ENCODE measurements at places on chromosomes 6 and 20.

GRCh38 chr6:34132486-34133185 lies 13.3 kb downstream of the GRM4 start:
- DNase-seq: peak; percentile 86

DNA sequence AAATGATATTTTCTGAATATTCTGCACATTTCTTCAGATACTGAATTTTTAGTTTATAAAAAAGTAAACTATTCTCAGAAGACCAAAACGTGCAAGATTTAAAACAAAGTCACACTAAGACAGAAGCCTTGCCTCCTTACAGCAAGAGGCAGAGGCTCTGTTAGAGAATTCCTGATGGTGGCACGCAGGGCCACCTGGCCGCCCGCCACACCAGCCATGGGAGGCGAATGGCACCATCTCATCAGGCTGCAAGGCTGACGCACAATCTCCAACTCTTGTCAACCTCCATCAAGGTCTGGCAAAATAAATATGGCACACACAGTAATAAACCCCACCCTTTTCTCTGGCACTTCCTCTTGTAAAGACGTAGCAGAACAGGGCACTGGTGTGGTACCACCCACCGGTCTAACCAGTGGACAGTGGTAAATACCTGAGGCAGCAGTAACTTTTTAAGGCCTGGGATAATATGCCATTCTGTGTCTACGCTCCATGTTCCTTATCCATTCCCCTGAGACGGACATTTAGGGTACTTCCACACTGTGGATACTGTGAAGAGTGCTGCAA lies 111.4 kb downstream of the WDR27 start:
- DNase-seq: no peak

GRCh38 chr6:1190366-1190765 lies 121.5 kb upstream of the FOXQ1 start:
- DNase-seq: no peak

DNA sequence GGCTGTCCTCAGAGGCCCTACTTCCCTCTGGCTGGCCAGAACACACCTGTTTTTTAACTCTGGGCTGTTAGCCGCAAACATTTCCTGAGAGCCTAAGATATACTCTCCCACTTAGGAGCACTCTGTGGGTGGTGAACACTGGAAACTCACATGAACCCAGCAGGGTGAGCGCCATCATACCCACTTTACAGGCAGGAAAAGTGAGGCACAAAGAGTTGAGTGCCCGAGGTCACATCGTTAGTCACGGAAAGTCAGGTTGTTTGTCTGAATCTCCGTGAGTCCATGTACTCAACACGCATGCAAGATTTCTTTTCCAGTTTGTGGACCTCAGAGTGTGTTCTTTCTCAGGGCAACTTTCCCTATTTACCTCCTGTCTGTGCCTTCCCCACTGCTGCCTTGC lies 1.9 kb downstream of the BAK1 start:
- DNase-seq: no peak

DNA sequence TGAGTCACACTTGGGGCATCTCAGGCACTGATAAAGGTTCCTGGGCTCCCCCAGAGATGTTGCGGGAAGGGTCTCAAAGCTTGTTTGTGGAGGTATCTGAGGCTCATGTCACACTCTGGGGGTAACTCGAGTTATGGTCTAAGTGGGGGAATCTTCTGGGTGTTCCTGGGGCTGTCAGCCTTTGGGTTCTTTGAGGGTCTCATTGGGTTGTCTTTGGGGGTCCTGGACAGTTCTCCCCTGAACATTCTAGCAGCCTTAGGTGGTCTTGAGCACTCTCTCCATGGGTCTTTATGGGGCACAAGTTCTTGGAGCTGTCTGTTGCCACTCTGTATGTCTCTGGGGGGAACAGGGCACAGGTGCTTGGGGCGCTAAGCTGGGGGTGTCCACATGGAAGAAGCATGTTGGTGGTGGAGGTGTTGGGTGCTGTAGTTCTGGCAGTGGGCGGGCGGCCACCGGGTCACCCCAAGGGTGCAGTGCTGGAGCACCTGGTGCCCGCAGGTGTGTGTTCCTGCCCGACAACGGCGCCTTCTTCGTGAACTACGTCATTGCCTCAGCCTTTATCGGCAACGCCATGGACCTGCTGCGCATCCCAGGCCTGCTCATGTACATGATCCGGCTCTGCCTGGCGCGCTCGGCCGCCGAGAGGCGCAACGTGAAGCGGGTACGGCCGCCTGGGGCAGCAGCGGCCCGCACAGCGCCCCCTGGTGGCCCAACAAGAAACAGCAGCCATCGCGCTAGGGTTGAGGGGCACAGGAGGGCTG lies 7.1 kb upstream of the CAPN11 start:
- DNase-seq: peak; percentile 61

- no peak for DNase-seq
Measured at GRCh38 chr6:167125410-167125809, 2.5 kb downstream of the CCR6 start.

DNA sequence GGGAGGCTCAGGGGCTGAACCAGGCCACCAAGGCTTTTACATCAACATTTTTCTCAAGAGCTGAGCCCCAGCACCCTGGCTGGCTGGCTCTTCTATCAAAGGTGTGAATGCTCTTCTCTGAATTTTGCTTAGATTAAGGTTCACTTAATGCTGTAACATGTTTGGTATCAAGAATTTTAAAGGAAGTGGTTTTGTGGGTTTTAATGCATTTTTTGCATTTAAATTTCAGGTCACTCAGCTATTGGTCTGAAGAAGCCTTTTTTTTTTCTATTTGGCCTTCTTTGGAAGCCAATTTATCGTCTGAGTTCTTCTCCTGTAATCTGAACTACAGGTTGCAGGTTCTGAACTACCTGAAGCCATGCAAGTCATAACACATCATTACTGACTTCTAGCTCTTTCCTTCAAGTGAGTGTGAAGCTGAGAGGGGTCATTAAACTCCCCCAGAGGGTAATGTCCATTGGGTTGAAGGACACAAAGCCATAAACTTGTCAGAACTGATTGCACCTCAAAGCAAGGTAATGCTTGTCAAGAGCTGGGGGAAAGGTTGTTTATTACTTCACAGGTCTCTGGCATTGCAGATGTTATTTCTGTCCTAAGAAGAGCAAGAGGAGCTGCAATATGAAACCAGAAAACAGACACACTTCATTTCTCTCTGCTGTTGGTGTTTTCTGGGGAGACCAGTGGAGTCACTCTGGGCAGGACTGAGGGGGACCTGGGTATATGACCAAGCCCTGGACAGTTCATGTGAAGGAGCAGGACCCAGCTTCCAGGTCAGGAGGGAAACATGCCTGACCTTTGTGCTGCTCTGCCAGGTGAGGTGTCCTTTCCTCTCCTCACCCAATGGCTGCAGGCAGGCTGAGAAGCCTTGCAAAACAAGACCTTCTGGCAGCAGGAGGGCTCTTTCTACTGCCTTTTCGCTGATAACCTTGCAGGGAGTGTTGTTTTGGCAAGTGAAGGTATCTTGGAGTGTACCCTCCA lies 26.1 kb upstream of the NEDD9 start:
- DNase-seq: no peak

DNA sequence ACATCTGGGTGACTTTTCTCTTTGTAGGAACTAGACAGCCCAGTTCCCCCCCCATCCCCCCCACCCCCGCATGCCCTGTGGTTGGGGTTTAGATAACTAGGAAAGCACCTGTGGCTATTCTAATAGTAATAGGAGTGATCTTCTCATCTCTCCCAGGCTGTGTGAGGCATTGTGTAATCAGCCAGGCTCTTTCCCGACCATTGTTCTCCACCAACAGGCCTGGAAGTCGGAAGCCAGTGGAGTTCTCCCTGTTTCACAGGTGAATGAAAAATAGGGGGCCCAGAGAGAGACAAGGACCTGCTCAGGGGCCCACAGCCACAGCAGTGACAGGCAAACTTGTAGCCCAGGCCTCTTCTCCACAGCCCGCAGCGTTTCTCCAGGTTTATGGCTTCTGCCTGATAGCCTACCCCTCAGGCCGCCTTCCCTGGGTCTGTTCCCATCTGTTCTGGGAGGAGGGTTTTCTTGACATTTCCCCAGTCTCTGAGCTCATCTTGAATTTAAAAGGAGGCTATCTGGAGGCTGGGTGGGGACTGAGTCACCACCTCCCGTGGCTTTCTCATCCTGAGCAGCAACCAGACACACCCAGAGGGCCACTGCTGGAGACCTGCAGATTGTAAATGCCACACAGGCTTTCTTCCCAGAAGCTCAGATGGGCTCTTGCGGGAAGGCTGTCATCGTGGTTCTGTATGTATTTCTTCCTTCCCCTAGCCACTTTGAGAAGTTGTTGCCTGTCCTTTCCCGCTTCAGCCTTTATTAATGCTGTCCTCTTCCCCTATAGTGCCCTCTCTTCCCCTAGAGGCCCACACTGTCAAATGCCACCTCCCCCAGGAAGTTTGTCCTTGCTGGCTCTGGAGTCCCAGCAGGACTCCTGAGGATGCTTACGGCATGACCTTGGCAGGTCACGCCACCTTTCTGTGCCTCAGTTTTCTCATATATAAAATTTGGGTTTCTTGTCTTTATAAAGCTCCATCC lies 75.9 kb upstream of the MYL9 start:
- DNase-seq: no peak

DNA sequence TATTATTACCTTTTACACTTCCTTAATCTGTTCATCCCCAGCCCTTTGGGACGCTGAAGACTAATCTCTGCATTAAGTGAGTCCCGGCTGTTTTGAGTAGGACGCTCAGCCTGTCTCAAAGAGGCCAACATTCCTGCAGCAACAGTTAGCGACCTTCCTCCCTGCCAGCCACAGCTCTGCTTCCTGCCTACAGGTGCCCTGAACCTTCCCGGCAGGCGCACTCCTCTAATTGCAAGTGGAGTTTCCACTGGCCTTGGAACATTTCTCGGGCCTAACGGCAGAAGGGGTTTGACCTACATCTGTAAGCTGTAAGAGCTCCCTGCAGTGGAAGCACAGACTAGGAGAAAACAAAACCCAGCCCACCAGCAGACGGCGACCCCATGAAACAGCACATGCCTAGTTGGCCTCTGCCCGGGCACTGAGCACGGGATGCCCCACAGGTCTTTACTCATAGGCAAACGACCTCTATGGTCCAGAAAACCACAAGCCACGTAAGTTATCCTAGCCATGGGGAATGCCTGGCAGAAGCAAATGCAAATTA lies 137.9 kb downstream of the DTNBP1 start:
- DNase-seq: no peak

DNA sequence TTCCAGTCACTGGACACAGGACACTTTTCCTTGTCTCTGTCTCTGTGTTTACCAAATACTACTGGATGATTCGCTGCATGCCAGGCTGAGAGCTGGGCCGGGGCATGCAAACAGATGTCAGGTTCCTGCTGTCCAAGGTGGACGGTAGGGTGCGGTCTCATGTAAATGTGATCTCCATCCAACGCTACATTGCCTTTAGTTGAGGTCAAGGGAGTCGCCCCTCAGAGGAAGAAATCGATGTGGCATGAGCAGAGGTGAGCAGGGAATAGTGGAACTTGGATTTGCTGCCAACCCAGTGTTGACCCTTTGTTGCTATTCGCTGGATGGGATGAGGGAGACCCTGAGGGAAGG lies 9.8 kb upstream of the TOX2 start:
- no peak for DNase-seq

- DNase-seq: no peak
Measured at GRCh38 chr6:11791354-11792107, 12.9 kb upstream of the ADTRP start.

- DNase-seq: peak; percentile 31
Measured at GRCh38 chr6:912871-913835, 220.2 kb upstream of the EXOC2 start.

DNA sequence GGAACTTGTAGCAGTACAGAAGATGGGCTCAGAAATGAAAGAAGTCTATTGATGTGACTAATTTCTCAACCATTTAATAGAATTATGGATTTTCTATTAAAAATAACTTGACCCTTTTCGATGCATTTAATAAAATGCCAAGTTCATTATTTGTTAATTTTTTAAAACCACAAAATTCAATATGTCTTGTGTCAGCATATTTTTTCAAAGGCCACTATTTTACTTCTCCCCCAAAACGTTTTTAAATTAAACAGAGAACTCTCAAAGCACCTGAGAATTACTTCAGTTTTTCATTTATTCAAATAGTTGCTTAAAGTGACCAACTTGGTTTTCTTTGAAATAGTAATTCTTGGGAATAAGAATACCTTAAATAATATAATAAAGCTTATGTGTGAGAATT lies 8.6 kb downstream of the TOP1 start:
- DNase-seq: no peak

DNA sequence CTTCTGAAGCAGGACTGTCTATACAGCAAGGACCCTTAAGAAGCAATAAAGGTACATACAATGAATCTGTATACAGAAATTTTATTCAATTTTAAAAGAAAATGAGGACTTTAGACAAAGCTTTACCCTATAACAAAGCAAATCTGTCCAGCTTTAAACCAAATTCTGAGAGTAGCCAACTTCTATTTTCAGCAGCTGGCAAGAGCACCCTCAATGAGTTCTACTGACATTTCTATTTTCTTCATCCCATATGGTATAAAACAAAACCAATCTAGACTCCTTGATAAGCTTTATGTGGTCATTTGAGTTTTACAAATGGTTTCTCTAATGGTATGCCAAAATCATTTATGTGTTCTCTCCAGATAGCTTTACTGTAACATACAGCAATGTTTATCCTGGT lies 12.7 kb downstream of the CPNE1 start:
- DNase-seq: no peak

DNA sequence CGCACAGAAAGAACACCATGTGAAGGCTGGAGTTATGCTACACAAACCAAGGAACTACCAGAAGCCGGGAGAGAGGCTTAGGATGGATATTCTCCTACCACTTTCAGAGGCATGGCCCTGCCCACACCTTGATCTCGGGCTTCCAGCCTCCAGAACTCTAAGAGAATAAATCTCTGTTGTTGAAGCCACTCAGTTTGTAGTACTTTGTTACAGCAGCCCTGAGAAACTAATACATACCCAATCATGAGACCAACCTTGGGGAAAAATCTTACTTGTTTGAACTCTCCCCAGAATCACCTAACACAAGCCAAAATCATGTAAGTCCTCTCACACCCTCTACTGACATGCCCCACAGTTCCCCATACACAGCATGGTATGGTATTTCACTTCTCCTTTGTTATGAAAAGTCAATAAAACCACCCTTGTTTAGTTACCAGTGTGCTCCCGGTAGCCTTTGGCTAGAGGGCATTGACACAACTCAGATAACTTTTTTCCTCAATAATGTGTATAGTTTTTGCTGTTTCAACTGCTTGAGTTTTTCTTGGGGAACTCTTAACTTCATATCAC lies 40.7 kb upstream of the SLC2A12 start:
- peak; percentile 13 for DNase-seq

- no peak for DNase-seq
Measured at GRCh38 chr20:25453035-25453810, 45.8 kb downstream of the GINS1 start.
